ENCODE measurements at places on chromosomes 3 and 15.

GRCh38 chr3:63824309-63824708 lies 5.2 kb downstream of the C3orf49 start:
- no peak for DNase-seq

GRCh38 chr3:182007441-182007840 lies 295.7 kb downstream of the SOX2 start:
- no peak for DNase-seq

- no peak for DNase-seq
Measured at GRCh38 chr3:196377321-196377720, 39.1 kb upstream of the TM4SF19 start.

GRCh38 chr15:69324565-69324964 lies 25.9 kb downstream of the PAQR5 start:
- DNase-seq, result no peak

DNA sequence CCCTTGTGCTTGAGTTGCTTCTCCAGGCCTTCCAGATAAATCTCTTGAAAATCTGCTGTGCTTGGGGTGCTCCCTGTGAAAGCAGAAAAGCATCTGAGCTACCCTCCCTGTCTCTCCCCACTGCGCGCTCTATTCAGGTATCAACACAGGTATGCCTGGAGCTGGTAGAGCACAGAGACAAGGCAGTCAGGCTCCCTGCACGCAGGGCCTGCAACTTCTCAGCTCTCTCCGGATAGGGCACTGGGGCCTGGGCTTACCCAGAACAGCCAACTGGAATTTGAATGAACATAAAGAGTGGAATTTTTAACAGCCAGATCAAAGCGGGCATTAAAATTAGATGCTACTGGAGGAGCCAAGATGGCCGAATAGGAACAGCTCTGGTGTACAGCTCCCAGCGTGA lies 183.6 kb downstream of the XXYLT1 start:
- DNase-seq, result no peak

DNA sequence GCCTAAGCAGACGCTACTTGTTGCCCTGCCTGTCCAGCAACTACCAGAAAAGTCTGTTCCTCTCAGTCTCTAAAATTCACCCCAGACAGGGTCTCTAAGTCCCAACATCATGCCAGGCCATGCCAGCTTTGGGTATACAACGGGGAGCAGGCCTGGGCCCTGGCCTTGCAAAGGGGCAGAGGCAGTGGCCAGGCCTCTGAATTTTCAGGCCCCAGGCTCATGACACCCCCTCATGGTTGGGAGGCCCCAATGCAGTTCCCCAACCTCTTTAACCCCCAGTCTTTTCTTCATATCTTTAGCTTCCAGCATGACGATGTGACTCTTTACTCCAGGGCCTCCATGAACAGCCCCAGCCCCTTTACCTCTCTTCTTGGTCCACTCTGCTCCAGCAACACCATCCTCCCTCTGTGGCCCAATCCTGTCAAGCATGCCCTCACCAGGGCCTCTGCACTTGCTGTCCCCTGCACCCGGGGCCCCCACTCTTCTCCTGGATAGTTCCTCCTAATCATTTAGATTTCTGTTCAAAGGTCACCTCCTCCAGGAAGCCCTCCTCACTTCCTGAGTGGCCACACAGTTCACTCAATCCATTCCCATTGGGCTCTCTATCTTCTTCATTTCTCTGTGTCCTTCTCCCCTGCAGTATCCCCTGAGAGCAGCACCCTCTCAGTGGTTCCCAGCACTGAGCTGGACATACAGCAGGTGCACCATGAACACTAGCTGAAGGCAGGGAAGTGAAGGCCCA lies 4.8 kb downstream of the IQSEC1 start:
- no peak for DNase-seq
